ENCODE measurements at places on chromosomes 7 and 10.

DNA sequence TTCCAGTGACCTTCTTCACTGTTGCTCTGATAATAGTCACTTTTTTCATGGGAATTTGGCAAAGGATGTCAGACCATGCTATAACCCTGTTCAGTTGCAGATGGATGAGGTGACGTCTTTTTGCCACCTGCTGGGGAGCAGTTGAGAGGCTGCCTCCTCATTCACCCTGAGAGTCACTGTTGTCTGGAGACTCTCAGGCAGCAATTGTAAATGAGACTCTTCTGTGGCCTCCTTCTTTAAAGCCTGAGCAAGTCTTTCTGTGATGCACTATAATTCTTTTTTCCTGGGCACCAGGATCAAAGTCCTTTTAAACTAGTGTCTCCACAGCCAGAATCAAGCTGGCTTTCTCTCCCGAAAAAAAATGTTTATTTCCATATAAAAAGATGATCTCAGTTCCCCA, 345.1 kb downstream of the ARL4A start:
- DNase-seq, result no peak

- DNase-seq, result no peak
Measured at GRCh38 chr7:149529136-149529718, 31.6 kb upstream of the ZNF746 start.

DNA sequence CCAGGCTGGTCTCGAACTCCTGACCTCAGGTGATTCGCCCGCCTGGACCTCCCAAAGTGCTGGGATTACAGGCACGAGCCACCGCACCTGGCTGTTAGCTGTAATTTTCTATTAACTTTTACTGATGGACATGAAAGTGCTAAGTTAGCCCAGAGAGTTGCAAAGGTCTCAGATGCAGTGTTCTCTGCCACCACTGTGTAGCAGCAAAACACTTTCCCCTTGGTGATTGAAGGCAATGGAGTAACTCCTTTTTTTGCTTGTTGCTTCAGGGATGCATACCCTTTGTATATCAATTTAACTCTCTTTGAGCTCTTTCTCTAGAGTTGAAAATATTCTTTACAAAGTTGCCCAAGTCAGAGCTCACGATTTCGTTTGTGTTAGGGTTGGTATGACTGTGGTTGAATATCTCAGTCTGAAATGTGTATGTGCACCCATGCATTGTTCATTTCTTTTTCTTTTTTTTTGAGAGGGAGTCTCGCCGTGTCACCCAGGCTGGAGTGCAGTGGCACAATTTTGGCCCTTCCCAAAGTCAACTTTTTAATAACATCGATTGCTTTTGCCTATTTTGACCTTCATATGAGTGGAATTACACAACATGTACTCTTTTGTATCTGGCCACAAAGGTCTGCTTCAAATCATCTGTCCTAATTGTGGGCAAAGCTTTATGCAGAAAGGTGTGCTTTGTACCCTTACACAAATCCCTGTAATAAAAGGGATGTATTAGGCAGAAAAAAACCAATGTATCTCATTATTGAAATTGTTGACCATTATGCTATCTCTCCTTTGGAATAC, 52.6 kb downstream of the GTF2I start:
- no peak for DNase-seq

DNA sequence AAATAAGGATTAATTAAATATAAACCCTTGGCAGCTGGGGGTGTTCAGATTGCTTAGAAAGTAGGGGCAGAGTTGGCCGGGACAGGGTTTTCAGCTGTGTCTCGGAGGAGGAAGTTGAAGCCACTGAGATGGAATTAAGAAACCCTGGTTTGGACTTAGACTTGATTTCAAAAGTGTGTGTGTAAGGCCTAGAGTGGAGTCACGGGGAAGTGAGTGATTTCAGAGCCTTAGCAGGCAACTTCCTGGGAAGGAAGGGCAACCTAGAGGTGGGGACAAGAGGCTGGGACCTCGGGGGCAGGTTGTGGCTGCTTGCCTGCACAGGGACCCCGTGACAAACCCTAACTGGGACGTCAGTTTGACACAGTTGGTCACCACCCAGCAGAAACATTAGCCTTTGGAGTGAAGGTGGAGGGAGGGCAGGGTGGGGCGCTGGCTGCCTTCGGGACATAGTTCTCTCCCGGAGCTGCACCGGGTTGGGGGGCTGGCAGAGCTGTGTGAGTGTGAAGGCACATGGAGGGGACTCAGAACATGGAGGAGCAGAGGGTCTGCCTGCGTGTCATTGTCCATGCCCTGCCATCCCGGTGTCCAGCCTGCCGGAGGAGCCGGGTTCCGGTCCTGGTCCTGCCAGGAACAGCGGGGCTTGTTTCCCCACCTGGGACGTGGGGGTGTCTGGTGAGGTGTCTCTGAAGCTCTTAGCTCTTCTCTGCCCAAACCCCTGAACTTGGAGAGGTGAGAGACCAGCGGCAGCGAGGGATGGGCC, 1.8 kb downstream of the BRI3 start:
- no peak for DNase-seq

DNA sequence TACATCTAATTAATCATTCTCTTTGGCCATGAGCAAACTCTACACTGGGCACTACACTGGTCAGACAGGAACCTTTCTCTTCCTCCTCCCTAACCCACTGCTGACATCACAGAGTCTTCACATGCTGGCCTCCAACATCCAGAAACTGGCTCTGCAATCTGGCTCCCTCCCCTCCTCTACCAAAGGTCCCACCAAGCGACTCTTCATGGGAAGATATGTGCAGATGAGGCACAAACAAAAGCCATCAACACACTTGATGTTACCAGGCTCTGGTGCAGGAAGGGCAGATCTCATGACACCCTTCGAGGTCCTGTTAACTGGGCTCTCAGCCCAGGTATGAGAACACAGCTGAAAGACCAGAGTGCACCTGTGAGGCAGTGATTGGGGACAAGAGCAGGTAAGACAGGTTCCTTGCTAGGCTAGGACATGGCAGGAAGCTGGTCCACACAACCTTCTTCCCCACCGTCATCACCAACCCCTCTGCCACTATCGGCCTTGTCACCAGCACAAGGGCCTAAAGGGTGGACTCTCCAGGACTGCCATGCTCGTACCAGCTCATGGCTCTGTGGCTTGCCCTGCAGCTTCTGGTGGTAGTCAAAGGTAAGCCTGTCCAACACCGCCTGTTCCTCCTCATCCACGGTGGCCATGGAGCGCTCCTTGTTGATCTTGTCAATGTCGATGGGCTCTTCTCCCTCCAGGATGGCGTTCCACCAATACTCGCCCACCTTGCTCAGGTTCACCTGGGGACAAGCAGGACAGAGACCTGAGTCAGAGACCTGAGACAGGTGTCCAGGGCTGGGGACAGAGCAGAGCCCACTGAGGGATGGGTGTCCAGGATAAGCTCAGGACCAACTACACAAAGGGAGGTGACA, 66.6 kb upstream of the CAMK2B start:
- DNase-seq, result peak; percentile 87

DNA sequence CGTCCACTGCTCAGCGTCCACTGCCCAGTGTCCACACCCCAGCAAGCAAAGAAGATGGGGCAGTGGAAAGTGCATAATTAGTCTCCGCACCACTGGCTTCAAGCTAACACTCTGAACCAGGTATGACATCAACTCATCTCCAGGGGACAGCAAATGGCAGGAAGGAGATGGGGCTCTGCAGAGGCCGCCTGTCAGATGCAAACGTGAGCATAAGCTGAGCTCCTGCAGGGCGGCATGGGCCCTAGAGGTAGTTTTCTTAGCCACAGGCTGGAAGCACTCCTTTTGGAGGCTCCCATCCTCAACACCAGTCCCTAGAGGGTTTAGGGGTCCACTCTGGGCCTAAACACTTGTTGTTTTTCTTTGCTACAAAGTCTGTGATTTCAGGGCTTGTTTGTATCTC, 335.8 kb upstream of the MKI67 start:
- DNase-seq, result peak; percentile 62

DNA sequence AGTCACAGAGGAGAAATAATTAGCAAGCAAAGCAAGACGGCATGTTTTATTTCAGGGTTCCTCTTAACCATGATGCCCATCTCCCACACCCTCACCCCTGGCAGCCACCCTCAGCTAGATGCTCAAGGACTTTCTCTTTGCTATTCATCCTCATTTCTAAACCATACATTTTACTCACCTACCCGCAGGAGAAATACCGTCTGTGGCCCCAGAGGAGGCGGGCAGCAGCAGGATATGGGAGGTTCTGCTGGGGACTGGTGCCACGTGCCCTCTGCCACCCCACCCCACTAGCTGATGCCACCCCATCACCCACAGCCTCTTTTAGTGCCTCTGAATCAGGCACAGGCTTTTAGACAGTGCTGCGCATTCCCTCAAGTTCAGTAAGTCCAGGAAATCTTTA, 168.7 kb upstream of the ITGB1 start:
- DNase-seq, result peak; percentile 71

GRCh38 chr7:34041707-34042106, 136.4 kb downstream of the BMPER start:
- no peak for DNase-seq

GRCh38 chr10:100013621-100014020, 3.9 kb upstream of the DNMBP start:
- no peak for DNase-seq

- DNase-seq, result no peak
Measured at GRCh38 chr10:75071756-75072155, 39.7 kb upstream of the SAMD8 start.

DNA sequence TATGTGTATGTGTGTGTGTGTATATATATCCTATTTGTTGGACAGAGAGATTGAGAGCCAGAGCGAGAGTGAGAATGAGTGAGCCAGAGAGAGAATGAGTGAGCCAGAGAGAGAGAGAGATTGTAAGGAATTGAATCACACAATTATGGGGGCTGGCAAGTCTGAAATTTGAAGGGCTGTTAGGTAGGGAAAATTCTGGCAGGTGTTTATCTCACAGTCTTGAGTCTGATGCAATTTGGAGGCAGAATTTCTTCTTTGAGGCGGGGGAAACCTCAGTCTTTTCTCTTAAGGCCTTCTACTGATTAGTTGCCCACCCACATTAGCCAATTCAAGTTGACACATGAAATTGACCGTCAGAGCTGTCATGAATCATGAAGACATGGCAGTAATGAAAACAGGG, 41.0 kb upstream of the WASL start:
- DNase-seq, result no peak

GRCh38 chr7:32868116-32868515, 23.4 kb downstream of the KBTBD2 start:
- no peak for DNase-seq

DNA sequence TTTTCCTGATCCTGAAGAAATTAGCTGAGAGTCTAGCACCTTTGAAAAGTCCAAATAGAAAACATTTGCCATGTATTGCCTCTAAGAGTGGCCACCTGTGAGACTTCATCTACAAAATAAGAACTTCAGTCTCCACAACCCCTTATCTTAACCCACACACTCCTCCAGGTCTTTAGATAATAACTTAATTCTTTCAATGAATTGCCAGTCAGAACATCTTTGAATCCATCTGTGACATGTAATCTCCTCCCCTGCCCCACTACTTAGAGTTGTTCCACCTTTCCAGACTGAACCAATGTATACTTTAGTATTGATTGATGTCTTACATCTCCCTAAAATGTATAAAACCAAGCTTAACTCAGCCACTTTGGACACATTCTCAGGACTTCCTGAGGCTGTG, 84.4 kb upstream of the FAM171A1 start:
- DNase-seq, result no peak

GRCh38 chr7:128928882-128929788, 8.6 kb upstream of the IRF5 start:
- peak; percentile 68 for DNase-seq

GRCh38 chr10:30813872-30814481, 184.4 kb upstream of the LYZL2 start:
- DNase-seq, result no peak

DNA sequence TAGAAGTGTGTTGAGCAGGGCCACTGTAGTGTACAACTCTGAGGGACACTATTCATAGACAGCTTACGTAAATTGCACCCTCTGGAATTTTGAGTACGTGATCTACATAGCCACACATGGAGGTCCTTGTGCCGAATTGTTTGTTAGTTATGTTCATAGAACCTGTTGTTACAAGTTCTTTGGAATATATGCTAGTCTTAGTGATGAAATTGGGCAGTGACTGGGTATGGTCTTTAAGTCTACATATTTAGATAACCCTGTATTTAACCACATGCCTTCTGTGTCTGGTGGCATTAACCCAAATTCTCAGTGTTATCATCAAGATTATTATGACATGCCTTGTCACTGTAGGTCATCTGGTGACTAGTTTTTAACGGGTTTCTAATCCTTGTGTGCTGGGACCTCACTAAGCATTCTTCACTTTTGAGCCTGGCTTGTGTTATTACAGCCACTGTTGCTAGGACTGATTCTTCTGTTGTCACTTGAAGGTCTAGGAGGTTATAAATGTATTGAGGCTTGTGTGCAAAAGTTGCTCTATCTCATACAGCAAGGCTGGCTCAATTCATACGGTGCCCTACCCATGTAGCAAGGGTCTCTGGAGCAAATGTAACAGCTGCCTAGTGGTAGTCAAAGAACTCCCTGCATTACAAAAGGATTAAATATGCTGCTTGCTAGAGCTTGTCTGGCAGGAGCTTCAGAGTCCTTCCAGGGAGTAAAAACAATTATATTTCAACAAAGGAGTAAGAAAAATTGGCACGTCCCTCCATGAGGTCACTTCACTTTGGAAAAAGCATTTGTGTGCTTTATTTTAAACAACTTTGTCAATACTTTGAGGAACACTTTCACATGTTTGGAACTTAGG, 65.4 kb downstream of the CDK14 start:
- DNase-seq, result no peak

- DNase-seq, result no peak
Measured at GRCh38 chr10:69089638-69090599, 2.0 kb downstream of the SRGN start.

DNA sequence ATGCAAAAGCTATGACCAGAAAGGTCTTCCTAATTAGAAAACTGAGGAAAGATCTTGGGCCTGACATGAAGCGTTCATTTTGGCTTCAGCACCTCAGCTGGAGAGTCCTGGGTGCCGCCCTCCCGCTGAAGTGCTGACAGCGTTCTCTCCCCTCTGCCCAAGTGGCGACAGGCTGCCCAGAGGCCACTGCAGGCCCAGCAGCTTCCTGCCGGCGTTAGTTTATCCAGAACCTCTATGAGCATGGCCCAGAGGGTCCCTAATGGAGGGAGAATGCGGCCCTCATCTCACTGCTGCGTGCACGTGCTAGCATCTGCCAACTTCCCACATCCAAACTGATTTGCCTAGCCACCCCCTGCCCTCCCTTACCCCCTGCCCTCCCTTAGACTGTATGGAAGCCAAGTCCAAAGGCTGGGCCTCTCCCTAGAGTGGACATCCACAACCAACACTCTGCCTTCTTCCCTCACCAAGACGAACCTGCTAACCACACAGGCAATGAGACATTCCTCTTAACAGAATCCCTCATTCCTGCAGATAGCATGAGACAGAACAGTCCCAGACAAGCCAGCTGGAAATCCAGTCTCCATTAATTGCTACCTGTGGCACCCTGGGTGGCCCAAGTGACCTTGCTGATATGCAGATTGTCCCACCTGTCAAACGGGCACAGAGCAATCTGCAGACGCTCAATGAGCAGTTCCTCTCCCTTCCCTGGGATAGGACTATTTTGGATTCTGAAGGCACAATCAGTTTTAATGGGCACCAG, 108.4 kb downstream of the C10orf90 start:
- DNase-seq, result no peak

GRCh38 chr7:19747740-19748339, 25.6 kb downstream of the TMEM196 start:
- DNase-seq, result no peak

Data from mesenteric fat pad (tissue), 1 donor.